ENCODE measurements at places on chromosomes 13 and 19.

- DNase-seq: no peak
These were observed 13.8 kb upstream of the SLITRK1 start for GRCh38 chr13:83895994-83896580.

DNA sequence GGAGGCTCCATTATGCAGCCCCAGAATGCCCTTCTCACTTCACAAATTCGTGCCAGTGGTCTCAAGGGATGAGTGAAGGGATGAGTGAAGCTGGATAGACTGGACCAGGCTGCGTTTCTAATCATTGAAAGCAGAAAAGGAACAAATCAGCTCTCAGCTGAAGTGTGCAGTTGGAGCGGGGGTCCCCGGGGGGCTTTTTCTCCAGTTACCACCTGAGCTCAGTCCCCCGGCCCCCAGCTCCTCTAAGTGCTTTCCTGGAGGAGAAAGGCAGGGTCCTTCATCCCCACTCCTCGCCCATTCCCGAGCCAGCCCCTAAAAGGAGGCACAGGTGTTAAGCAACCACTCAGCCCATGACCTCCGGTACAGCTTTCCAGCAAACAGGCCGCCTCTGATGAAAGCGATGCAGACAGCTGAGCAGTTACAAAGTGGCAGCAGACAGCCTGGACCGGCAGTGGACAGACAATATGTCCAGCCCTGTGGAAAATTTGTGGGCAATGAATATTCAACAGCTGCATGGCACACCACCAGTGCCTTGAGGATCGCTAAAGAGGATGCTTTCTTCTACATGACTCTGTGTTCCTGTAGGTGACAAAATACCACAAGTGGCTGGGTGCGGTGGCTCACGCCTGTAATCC, 110.7 kb upstream of the UBL3 start:
- DNase-seq: no peak

- DNase-seq: no peak
These were observed 49.3 kb upstream of the TUBGCP3 start for GRCh38 chr13:112637017-112637801.

- DNase-seq: no peak
These were observed 5.3 kb upstream of the ZNF497 start for GRCh38 chr19:58367698-58368454.

GRCh38 chr19:401866-402511, 7.0 kb downstream of the C2CD4C start:
- no peak for DNase-seq

GRCh38 chr13:31320946-31321345, 121.2 kb downstream of the B3GLCT start:
- DNase-seq: no peak

GRCh38 chr13:49643035-49643646, 14.8 kb downstream of the ARL11 start:
- no peak for DNase-seq

DNA sequence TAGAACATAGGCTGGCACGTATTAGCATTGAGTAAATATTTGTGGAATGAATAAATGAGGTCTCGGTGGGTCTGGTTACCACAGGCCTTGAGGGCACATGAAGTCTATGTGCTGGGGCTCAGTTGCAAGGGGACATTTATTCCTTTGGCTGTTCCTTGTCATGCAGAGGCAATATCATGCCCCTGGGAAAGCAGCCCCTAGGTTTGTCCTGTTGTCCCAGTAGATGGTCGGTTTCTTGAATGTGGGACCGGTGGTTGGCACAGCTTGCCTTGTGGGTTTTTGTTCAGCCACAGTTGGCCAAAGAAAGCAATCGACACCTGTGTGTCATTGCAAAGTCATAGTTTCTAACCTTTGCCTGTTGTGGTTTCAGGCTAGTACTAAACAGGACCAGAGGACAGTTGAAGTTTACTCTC, 24.7 kb upstream of the GPR183 start:
- no peak for DNase-seq

- no peak for DNase-seq
These were observed 11.5 kb upstream of the TNFSF9 start for GRCh38 chr19:6519289-6519688.

- no peak for DNase-seq
These were observed 10.4 kb upstream of the JUND start for GRCh38 chr19:18291590-18292461.

- DNase-seq: peak; percentile 99
These were observed at the start of gene FUZ for GRCh38 chr19:49812997-49813861. FUZ (minus strand) TSS chr19:49813292; CDS start chr19:49813106, 186 bp downstream.

- DNase-seq: no peak
These were observed 36.8 kb downstream of the INSR start for GRCh38 chr19:7257148-7258040.

DNA sequence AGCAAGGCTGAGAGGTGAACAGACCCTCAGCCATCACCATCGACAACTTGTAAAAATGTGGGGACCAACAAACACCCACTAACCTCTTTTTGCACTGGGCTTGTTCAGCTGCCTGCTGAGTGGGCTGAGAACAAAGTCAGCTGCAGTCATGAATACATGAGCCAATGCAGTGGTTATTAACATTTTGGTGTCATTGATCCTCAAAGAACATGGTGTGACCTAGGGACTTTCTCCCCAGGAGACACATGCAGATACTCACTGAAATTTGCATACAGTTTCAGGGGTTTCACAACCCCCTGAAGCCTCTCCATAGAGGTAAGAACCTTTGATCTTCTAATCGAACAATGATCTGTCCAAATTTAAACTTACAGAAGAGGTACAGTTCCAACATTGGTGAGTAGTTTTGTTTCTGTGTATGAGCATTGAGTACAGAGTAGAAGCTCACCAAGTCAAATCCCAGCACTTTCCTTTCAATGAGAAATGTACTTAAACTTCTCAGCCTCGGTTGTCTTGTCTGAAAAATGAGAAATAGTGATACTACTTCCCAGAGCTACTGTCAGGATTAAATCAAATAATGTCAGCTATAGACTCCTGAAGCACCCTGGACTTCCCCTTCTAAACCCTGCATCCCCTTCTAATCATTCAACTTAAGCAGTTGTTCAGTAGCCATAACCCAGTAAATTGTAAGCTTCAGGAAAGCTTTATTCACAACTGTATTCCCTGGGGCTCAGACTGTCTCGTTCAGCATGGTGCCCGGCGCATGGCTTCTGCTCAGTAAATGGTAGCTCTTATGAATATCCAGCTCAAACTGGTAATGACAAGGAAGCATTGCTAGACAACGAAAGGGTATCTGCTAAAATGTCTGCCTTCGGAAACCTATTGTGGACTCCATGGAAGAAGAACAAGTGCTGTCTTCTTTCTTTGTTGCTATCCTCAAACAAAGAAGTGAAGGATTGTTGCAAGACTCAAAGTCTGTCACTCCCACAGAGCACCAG, 148.7 kb downstream of the FOXO1 start:
- no peak for DNase-seq

DNA sequence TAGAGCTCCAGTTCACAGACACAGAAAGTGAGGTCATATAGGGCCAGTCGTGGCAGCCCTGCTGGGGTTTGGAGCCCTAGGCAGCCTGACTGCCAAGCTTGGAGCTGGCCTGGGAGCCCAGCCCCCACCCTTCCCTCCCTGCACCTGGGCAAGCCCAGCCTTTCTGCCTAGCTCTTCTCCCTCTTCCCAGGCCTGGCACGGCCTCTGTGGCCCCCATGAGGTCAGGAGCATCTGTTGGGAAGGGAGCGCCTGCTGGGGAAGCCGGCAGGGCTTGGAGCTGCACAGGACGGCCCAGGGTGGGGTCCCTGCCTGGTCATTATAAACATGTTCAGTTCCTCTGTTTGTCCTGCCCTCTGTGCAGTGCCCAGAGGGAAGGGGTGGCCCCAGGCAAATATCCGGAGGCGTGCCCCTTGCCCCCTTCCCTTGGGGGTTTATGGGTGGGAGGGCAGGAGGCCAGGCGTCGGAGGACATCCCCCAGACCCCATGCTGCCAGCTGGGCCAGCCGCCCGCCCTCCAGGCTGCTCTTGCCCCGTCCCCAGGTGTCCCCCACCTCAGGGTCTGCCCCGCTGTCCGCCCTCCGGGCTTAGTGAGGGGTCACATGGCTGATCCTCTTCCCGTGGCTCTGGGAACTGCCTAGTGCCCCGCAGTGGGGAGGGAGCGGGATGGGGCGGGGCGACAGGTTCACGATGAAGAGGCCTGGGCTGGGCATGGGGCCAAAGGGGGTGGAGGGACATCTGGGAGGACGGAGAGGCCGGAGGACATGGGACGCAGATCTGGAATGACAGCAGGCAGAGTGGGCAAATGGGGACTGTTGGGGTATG, 30.0 kb upstream of the NCCRP1 start:
- no peak for DNase-seq

- no peak for DNase-seq
These were observed 7.6 kb downstream of the ZNF146 start for GRCh38 chr19:36222503-36222902.

DNA sequence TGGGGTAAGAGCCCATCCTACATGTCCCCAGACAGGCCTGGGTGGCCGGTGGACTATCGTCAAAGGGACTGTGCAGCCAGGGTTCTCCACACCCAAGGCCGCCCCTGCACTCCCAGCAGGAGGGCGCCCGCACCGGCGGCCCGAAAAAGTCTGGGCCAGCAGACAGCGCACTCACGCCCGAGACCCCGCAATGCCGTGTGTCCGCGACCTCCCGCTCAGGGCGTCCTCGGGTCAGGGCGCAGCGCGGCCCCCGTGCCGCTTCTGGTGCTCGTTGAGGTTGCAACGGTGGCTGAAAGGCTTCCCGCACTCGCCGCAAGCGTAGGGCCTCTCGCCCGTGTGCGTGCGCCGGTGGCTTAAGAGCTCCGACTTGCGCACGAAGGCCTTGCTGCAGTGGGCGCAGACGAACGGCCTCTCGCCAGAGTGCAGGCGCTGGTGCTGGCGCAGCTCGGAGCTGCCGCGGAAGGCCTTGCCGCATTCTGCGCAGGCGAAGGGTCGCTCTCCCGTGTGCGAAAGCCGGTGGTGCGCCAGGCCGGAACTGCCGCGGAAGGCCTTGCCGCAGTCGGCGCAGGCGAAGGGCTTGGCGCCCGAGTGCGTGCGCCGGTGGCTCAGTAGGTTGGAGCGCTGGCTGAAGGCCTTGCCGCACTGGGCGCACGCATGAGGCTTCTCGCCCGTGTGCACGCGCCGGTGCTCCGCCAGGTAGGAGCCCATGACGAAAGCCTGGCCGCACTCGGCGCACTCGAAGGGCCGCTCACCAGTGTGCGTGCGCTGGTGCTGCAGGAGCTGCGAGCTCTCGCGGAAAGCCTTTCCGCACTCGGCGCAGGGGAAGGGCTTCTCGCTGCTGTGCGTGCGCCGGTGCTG, 2.8 kb upstream of the A1BG start:
- DNase-seq: no peak

DNA sequence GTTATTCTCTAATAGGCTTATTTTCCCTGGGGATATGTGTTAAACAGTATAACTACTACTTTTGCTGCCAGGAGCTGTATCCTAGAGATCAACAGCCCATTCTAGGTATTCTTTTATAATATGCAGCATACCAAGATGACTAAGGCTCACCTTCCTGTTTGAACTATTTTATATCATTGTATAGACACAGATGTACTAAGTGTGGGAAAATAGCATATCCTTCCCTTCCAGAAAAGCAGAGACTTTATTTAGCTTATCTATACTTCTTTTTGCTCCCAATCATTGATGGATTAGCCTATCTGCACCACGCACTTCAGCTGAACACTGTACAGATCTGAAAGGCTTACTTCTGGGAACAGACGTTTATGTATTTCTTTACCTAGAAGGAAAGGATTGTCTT, 82.6 kb downstream of the MAB21L1 start:
- DNase-seq: no peak

DNA sequence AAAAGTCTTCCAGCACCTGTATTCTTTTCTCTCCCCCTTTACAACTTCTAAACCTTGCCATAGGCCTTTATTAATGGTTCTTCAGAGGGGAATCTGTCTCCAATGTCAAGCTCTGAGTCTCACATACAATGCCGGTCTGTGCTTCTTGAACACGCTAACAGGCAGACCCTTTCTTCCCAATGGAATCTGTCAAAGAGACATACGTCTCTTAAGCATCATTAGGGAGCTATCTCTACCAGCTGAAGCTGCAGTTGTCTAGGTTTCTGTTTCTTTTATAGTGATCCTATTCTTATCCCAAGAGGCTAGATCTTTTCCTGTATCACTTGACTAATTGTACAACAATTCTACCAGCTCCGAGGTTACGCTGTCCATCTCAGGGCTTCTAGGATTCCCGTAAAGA, 560.8 kb upstream of the NBEA start:
- DNase-seq: no peak

GRCh38 chr13:30186634-30187415, 120.5 kb downstream of the KATNAL1 start:
- DNase-seq: no peak

- DNase-seq: no peak
These were observed 95.2 kb downstream of the LRCH1 start for GRCh38 chr13:46648166-46648607.

DNA sequence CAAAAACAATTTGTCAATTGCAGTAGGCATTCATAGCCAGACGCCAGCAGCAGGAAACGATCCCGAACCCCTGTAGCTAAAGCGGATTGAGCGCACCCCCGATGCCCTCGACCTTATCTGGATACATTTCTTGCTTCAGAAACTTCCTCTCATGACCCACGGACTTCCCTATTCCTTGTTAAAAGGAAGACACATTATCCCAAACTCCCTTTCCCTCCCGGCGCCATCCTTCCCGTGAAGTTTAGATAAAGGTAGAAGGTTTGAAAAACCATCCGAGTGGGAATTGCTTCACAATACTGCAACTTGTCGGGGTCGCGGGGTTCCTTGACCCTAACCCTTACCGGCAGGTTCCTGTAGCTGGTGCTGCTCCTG, 977 bp downstream of the PCDH20 start:
- DNase-seq: no peak

DNA sequence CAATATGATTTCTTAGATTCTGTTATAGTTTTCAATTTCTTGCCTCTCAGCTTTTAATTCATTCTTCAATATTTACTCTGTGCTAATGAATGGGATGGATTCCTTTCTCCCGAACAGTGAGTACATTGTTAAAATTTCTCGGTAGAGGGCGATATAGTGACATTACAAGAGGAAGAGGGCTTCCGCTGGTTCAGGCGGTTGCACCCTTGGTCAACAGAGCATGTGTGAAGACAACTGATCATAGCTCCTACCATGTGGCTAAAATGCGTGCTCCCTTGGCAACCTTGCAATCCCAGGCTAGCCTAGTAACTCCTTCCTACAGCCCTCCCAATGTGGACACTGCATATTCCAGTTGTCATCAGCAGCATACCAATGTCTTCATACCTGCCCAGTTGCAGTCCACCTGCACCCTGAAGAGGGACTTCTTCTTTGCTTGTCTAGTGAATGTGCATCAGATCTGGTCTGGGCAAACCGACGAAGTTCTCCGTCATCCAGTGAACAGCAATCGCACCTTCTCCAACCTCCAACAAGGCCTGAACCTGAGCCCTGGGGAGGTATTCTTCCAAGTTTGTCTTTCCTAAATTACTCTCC, 653.0 kb upstream of the GPC6 start:
- DNase-seq: no peak

- DNase-seq: no peak
These were observed 6.0 kb upstream of the SOX1 start for GRCh38 chr13:112060899-112061366.

- no peak for DNase-seq
These were observed 29.2 kb downstream of the SIPA1L3 start for GRCh38 chr19:37936166-37936565.
